Epithelial cell of proximal tubule (primary cell): ENCODE measurements at places on chromosomes 16 and 17.

DNA sequence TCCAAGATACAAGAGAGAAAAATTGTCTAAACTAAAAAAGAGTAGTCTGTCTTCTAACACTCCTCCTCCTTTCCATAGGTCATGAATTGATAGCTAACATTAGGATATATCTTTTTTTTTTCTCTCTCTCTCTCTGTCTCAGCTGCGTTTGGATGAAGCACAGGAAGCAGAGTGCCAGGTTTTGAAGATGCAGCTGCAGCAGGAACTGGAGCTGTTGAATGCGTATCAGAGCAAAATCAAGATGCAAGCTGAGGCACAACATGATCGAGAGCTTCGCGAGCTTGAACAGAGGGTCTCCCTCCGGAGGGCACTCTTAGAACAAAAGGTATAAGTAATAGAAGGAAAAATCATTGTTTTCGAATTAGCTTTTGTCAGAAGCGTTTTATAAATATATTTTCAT is 32.9 kb downstream of the ABHD15 start:
- DNase-seq, result no peak

GRCh38 chr17:34434052-34434451 is 71.0 kb upstream of the CCL1 start:
- DNase-seq, result no peak

DNA sequence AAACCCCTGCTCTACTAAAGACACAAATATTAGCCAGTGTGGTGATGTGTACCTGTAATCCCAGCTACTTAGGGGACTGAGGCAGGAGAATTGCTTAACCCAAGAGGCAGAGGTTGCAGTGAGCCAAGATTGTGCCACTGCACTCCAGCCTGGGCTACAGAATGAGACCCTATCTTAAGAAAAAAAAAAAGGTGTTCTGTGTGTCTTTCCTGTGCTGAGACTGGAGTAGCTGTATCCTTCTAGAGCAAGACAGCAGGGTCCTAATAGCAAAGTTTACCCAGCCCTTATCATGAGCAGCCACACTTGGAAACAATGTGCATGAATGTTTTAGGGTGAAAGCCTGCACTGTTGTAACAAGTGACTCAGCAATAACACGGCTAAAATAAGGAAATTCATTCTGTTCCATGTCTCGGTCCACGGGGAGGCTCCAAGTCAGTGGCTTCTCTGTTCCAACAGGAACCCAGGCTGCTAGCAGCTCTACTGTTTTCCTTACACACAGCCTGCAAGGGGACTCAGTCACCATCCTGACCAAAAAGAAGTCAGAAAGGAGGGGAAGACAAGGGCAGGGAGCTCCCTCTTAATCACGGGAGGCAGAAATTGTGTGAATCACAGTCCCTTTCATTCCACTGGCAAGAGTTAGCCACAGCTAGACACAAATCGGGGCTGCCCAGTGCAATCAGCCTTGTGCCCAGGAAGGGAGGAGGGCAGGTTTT is 7.1 kb upstream of the SLC5A11 start:
- peak; percentile 39 for DNase-seq

DNA sequence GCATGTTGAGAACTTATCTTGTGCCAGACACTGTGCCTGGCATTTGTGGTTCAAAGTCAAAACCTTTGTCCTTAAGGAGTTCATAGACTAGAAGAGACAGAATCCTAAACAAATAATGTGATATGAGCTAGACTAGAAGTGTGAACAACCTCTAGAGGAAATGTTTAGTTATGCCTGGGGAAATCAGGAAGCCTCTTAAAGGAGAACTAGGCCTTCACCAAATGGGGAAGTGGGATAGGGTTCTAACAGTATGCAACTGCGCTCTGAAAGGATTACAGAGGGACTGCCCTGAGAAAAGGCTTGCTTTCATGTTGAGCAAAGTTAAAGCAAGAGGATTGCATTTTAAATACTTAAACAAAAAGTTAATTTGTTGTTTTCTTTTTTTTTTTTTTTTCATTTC is 4.9 kb downstream of the RUNDC1 start:
- DNase-seq, result no peak

DNA sequence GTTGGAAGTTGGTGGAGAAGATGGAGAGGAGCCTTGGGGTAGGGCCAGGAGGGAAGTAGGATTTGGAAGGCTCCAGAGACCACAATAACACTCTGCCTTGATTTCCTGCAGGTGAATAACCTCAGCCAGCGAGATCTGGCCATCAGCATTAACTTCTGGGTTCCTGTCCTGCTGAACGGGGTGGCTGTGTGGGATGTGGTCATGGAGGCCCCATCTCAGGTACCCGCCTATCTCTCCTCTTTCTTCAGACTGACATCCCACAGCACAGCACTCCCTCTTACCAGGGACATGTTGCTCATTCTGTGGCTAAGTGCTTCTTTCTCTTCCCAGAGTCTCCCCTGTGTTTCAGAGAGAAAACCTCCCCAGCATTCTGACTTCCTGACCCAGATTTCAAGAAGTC is 4.9 kb downstream of the COX6A2 start:
- no peak for DNase-seq
